Peyer's patch (tissue), 4 donors: ENCODE measurements at places on chromosomes 13 and 19. TPM values are rescaled to one million over a fixed set of nuclear protein-coding genes. Genes with fewer than 3 reads are reported as not detected.

The RCBTB2 gene
- 3.2 TPM for total RNA-seq

The MADCAM1 gene
- 25.6 TPM for total RNA-seq

DNA sequence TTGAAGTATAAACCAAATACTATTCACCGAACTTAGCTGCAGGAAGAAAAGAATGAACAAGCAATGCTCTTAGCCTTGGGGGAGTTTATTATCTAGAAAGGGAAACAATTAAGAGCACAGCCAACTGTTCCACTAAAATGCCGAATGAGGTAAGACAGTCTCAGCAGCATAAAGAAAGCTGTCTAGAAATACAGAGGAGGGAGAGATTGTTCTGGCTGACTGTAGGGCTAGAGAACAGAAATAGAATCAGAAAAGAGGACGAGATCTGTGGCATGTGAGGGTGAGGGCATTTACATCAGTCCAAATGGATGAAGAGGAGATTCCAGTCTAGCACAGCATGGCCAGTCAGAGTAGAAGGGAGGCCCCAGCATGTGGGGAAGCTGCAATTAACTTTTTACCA, 56.8 kb upstream of the TNFRSF19 start:
- DNase-seq, result no peak

- no peak for DNase-seq
Observed at GRCh38 chr19:57642396-57643046, 9.6 kb downstream of the ZNF211 start.

DNA sequence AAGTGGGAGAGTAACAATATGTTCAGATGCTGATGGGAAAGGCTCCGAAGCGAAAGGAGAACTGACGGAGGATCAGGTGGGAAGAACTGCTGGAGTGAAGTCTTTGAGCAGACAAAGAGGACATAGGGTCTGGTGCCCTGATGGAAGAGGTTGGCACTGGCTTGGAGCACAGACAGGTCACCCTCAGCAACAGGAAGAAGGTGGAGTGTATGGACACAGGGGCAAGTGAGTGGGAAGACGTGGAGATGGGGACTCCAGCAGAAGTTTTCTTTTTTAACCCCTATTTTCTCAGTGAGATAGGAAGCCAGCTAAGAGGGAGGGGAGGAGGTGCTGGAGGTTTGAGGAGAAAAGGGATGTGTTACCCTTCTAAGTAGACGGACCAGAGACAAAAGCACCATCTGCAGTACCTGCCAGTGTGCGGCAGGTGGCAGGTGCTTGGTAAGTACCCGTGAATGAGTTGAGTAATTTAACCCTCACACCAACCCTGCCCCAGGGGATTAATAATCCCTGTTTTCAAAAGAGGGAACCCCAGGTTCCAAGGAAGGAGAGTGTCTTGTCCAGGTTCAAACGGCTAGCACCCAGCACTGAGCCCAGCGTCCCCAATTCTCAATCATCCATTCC, 11.2 kb downstream of the HAS1 start:
- DNase-seq, result no peak

DNA sequence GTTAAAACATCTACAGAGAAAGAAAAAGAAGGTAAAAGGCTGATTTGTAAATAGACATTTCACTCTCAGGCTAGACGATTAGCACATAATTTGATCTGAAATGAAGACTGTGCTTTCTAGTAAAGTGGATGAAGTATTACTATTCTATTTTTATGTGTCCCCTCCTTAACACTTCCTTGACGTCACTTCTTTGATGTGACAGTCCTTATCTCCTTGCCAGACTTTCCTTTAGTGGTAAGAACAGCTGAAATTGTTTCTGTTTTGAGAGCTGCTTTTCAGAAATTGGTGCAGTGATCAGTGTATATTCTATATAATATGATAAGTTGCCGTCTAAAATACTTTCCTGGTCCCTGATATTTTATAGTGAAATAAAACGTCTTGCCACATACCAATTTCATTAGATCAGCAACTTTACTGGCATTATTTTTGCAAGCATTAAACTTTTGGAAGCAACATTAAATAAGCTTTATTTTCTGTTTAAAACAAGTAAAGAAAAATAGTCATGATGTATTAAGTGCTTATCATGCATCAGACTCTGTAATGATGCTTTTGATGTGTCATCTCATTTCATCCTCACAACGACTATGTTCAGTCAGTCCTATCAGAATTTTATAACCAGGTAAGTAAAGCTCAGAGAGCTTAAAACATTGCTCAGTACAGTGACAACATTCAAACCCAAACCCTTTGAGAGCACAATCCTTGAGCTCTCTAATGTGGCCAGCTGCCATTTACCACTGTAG, 210.3 kb upstream of the PCDH9 start:
- DNase-seq, result no peak

DNA sequence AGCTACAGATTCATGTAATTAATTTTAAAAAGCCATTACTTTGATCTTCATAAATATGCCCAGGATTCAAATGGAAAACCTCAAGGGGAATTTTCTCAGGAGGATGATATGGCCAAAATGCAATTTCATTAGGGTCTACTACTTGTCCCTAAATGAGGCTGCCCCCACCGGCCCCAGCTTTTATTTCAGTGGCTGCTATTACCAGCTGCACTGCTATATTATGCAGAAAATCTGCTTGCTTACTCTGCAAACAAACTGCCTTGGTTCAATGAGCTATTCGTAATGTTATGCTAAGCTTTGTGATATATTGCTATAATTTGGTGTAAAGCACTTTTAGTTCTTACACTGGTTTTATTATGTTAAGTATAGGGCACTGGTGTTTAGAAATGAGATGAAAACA, 137.3 kb upstream of the TMTC4 start:
- DNase-seq, result no peak

- DNase-seq, result no peak
Observed at GRCh38 chr19:42121656-42122069, 10.6 kb downstream of the POU2F2 start.

DNA sequence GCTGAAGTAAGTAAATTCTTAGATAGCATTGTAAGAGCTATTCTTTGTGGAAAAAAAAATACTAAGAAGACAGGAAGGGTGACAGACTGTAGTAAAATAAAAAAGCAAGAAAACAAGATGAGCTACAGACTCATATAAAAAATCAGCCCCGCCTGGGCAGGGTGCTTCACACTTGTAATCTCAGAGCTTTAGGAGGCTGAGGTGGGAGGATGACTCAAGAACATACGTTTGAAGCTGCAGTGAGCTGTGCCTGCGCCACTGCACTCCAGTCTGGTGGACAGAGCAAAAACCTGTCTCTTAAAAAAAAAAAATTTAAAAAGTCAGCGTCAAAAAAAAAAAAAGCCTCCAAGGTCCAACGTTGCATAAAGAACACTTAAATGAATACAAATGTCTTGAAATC, 102.1 kb downstream of the VWA8 start:
- no peak for DNase-seq

DNA sequence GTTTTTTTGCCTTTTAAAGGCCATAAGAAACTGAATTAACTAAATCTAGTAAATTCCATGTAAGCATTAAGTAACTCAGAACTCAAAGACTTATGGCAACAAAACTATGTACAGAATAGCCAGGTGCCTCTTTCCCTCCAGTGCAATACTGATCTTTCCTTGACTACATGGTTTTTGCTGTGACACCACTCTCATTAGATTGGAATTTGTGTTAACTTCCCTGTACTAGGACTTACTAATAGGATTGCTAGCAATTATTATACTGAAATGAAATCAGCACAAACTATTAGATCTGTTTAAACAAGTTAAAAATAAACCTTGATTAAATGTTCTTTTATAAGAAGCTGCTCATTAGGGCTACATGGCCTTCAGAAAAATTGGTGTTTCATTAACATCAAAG, 96.3 kb downstream of the DACH1 start:
- DNase-seq, result no peak

DNA sequence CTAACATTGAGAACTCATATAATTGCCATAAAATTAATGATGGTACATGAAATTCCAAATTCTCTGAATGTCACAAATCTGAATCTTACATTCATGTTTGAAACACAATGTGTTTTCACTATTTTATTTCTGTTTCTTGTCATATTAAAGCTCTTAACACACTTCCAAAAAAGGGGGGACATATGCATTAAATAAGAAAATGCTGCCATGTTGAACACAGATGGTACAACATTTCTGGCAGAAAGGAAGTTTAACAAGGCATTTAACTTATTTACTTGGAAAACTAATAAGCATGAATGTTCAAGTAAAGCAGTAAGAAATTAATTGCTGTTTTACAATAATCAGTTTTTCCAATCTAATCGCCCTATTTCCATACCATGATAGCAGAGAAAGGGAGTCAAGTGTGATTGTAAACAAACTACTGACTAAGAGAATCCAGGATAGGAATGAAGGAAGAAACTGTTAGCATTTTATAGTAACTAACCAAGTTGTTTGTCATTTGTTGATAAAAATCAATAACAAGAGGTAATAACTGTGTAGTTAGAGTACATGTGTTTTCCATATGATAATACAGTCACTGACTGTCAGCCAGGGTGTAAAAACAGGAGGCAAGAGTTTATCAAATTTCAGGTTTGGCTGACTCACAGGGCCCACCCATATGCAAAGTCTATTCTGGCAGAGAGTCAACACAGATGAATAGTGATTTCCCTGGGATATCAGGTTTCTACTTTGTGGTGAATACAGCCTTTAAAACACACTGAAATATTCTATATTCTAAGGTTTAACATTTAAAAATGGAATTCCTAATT, 5.7 kb upstream of the FOXO1 start:
- no peak for DNase-seq
